ENCODE measurements at places on chromosomes 2 and 18.

DNA sequence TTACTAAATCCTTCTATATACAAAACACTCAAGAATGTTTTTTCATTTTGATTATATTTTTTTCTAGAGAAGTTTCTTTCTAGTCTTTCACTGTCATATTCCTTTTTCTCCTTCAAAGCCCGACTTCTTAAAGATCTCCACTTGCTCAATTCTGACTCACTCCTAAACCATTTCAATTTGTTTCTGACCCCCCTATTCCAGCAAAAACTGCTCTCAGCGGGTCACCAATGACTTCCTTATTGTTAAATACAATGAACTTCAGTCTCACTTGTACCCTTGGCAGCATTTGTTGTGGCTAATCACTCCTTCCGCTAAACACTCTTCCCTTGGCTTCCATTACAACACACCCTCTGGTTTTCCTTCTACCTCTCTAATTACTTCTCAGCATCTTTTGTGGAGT lies 111.1 kb upstream of the RBBP8 start:
- no peak for DNase-seq

DNA sequence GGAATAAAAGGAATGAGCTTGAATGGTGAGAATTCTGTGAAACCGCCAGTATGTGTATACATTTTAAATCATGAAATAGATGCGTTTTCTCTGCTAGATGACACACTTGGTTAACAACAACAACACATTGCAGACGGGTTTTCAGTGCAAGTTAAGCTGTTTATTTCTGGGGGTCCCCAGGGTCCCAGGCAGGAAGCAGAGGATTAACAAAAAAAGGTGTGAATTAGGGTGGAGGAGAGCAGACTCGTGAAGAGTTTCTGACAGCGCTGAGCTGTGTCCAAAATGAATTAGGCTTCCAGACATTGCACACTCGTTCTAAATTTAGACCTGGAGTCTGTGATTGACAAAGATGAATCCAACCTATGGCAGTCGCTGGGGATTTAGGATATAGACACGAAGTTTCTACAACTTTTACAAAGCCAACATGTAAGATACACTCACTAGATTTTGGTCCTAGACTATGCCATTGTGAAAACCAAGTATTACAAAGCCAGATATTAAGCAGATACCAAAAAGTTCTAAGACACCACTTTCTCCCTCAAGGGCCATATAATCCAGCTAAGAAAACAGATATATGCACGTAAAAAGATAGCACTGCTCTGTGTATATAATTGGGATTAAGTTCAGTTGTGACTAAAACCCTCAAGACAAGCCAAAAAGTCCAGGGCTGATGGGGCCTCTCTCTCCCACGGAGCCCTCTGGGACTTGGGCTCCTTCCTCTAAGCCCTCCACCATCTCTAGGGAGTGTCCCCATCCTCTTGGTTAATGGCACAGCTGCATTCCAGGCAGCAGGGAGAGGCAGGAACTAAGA lies 120.2 kb downstream of the ACAA2 start:
- DNase-seq = no peak

DNA sequence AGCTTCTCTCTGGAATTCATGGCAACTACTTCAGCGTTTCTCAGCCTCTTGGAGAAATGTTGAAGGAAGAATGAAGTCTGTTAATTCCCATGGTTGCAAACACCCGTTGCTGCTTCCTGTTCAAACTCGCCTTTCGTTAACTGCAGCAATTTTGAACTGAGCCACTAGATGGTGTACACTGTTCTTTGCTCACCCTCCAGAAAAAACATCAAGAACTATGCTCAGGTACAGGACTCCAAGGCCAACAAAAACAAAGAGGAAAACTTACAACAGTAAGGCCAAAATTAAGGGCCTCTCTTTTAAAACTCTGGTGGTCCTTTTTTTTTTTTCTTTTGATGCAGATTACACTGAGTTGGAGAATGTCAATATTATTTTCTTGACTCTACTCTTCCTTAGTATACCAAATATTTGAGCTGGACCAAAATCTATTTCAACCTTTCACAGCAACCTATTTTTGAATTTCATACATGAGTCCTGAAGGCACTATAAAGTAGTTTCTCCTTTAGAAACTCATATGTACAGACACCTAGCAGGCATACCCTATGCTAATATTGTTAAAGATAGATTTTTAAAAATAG lies 58.2 kb downstream of the KLHL14 start:
- no peak for DNase-seq

GRCh38 chr2:121545257-121545656 lies 14.6 kb downstream of the RNU4ATAC start:
- no peak for DNase-seq

GRCh38 chr2:196635156-196635555 lies 4.4 kb upstream of the CCDC150 start:
- no peak for DNase-seq

DNA sequence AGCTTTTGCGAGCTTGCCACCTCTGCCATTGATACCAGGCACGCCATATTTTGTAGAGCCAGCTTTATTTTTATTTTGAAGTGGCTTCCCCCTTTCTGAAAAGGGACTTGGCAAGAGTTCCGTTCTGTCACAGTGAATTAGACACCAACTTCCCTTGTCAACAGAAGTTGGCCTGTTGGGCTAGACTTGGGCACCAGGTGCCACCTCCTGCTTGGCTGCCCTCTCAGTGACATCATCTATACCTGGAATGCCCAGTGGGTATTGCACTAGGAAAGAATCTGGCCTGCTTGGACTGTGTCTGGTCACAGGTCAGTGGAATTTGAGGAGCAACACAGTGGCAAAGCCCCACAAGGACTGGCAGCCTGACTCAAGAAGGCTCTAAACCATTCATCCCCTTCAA lies 101.0 kb downstream of the BCL2L11 start:
- no peak for DNase-seq

DNA sequence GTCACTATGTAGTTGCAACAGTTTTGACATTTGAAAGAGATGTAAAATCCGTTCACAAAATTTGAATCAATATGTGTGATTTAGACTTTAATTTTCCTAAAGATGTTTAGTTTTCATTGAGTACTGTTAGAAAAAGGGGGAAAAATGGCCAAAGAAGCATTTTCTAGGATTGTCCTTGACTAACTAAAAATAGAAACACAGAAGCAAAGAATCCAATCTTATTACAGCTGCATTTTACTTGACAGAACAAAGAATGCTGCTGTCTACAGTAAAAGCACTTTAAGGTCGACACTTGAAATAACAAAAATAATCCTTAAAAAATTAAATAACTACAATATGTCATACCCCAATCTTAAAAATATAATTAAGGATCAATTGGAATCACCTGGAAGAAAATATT lies 48.9 kb downstream of the FRZB start:
- no peak for DNase-seq

- DNase-seq = no peak
Measured at GRCh38 chr2:180927030-180927686, 53.2 kb upstream of the UBE2E3 start.

GRCh38 chr2:174878537-174879147 lies 114.4 kb upstream of the CHRNA1 start:
- no peak for DNase-seq

- no peak for DNase-seq
Measured at GRCh38 chr18:23824669-23825068, 135.4 kb downstream of the LAMA3 start.

- DNase-seq = no peak
Measured at GRCh38 chr18:14577971-14578370, 34.6 kb upstream of the POTEC start.

- no peak for DNase-seq
Measured at GRCh38 chr2:144448389-144449027, 71.4 kb downstream of the ZEB2 start.

GRCh38 chr2:156615836-156616322 lies 179.7 kb downstream of the GPD2 start:
- no peak for DNase-seq

DNA sequence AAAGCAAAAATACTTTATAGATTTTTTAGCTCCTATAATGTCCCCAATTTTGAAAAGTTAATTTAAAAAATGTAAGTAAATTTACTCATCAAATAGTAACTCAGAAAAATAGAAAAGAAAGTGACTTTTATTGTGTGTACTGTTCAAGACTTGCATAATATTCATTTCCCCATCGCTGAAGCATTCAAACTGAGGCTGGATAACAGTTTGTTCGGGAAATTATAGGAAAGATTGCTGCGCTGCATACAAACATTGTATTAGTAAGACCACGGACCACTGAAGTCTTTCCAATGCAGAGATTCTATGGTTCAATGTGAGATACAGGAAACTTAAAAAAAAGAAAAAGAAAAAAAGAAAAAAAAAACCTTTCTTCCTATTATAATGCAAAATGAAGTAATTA lies 10.4 kb downstream of the STK17B start:
- DNase-seq = no peak

DNA sequence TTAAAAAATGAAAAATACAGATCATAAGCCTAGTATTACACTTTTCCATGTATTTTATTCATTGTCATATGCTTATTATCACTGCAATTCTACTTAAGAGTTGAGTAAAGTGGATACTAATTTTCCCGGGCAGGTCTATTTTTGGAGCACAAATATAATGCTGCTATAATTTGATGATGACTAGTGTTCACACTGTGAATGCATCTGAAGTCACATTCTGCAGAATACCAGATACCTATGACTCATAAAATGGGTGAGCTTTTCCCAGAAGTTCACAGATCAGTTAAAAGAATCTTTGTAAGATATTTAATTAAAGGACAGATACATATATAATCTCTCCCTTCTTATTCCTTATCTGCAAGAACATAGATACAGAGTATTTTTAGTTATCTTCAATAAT lies 79.8 kb upstream of the MC4R start:
- DNase-seq = no peak

- peak; percentile 86 for DNase-seq
Measured at GRCh38 chr2:230660294-230661060, 52.2 kb upstream of the CAB39 start.

GRCh38 chr2:41728788-41729338 lies 319.0 kb upstream of the PKDCC start:
- DNase-seq = no peak

DNA sequence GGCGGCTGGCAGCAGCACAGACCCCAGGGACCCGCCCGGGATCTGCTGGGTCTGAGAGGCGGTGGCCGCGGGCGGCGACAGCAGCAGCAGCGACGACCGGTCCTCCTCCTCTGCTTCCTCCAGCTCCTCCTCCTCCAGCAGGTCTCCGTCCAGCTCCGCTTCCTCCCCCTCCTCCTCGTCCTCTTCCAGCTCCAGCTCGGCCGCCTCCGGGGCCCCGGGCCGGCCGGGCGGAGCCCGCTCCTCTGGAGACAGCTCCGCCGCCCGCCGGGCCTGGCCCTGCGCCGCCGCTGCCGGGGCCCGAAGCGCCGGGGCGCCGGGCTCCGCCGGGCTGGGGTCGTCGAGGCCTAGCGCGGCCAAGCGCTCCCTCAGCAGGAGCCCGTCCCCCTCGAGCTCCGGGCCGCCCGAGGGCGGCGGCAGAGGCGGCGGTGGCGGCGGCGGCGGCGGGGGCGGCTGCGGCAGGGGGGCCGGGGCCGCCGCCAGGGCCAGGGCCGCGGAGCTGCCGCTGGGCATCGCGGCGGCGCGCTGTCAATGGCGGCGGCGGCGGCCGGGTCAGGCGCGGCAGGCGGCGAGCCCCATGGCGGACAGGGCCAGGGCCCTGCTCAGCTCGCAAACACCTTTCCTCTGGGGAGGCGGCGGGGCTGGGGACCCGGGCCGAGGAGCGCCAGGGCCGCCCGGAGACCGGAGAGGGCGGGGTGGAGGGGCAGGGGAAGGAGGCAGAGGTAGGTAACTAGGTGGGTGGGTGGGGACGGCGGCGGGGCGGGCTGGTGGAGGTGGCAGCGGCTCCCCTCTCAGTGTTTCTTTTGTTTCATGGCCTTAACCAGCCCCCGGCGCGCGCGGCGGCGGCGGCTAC lies 445 bp downstream of the MEX3C start:
- DNase-seq = peak; percentile 66

DNA sequence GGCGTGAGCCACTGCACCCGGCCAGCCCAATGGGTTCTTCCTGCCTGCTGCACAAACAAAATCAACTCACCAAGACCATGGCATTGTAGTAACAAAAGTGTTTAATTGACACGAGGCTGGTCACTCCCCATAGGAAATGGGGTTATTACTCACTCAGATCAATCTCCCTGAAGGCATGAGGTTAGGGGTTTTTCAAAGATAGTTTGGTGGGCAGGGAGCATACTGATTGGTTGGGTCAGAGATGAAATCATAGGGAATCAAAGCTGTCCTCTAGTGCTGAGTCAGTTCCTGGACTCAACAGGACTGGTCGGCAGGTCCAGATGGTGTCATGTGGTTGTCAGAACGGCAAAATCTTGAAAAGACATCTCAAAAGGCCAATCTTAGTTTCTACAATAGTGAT lies 122.1 kb downstream of the TMEM17 start:
- DNase-seq = no peak

GRCh38 chr2:16216558-16216945 lies 276.2 kb downstream of the MYCN start:
- DNase-seq = no peak

DNA sequence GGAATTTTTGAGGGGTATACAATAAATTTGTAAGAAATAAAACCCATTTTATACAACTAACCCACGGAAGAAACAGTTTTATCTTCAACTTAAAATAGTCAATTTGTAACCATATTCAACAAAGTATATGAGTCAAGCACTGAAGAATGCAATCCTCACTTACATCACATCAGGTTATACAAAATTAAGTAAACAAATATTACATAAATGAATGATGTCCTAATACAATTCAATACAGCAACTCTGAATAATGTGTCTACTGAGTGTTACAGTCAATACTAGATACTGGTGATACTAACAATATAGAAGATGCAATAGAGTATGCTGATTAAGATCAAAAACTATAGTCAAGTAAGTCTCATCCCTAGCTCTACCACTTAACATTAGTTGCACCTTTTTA lies 58.6 kb downstream of the FANCL start:
- no peak for DNase-seq

- DNase-seq = no peak
Measured at GRCh38 chr2:231890896-231891513, 35.2 kb downstream of the NPPC start.

GRCh38 chr2:42905341-42906110 lies 113.1 kb upstream of the HAAO start:
- no peak for DNase-seq

- peak; percentile 92 for DNase-seq
Measured at GRCh38 chr2:231056453-231057416, at the start of gene PSMD1. TSS of gene PSMD1 (plus strand) at chr2:231056867. CDS start at chr2:231057026, 159 bp downstream.

- DNase-seq = no peak
Measured at GRCh38 chr2:7676714-7677113, 759.5 kb downstream of the RNF144A start.
